MM.1S (cell line): ENCODE measurements at places on chromosomes 3 and 15.

GRCh38 chr3:185552358-185552877 lies at the start of gene LIPH:
Gene LIPH (minus strand): TSS chr3:185552588. CDS start chr3:185552471, 117 bp downstream.
- no peak for DNase-seq

DNA sequence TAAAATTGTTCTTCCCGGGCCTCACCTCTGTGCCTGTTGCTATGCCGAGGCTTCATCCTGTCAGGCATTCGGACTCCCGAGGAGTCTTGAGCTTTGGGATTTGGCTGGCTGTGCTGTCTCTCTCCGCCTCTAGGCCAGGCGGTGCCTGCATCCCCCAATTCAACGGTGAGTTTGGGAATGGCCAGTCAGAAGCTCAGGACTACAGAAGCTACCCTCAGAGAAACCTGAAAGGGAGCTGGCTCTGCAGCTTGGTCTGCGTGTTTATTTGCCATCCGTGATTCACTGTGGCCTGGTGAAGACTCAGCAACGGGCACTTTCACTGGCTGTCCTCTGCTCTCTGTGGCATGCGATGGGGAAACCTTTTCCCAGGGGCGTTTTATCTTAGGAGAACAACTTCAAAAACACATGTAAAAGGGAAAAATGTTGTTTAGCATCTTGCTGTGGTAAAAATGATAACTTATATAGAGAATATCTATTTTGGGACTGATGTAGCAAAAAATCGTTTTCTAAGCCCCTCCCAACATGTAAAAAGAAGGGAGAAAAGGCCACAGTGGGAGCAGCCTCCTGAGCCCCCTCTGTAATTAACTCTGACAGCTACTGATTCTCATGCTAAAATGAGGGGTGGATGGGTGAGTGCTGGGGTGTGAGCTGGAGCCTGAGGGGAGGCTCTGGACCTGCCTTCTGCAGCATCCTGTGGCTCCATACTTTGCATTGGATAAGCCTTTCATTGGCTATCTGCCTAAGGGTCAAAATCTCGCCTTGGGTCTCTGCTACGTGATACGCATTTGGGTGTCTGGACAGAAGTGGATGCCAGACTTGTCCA lies 103.4 kb upstream of the KLHL25 start:
- DNase-seq: no peak

DNA sequence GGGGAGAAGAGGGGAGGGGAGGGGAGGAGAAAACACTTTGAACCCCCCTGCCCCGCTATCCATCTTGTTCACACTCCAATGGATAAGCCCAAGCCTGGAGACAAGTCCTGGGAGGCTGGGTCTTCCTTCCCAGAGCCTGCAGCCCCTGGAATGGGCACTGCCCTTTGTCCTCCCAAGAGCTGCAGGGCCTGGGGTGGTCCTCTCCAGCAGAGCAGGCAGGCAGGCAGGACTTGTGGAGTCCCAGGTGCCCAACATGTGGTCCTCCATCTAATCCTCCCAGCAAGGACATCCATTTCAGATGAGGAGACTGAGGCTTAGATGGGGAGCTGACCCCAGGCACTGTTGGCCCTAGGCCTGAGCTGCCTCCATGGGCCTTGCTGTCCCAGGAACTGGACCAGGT lies 10.4 kb upstream of the MESP2 start:
- no peak for DNase-seq

GRCh38 chr3:180409883-180410282 lies 192.1 kb upstream of the TTC14 start:
- DNase-seq: no peak

DNA sequence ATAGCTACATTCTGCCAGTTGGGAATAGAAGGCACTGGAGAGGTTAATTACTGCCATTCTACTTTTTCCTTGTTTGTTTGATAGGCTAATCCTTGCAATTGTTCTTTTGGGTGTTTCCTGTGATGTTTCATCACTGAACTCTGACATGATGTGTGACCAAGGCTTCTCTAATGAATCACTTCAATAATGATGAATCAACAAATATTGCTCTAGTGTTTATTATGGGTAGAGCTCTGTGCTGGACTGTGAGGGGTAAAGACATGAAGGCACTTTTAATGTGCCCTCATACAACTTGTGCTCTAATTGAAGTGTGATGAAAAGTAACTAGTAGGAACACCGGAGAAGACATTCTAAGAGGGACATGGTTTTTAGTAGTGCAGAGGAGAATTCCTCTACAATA lies 233.6 kb downstream of the WDR72 start:
- no peak for DNase-seq
